IPS-NIHi11 (cell line): ENCODE measurements at places on chromosomes 16 and 17.

DNA sequence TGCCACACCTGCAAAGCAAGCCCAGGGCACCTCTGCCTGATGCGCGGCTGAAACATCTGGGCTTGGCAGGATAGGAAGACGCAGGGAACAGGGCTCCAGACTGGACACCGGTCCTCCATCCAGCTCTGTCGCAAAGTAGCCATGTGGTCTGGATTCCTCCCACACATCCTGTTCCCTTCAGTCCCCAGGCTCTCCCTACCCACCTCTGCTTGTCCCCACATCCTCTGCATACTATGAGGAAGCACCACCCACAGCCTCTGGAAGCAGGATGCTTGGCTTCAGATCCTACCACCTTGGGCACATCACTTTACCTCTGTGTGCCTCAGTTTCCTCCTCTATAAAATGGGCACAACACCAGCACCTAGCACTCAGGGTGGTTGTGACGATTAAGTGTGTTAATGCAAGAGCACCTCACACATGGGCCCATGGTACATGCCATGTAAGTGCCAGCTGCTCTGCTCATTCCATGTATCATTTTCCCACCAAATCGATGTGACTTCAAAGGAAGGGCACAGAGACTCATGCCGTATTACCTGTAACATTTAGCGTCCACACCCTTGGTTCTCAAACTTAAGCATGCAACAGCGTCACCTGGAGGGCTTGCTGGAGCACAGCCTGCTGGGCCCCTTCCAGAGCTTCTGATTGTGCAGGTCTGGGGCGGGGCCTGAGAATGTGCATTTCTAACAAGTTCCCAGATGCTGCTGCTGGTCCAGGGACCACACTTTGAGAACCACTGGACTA is 138.6 kb upstream of the SDK2 start:
- DNase-seq: peak; percentile 52

DNA sequence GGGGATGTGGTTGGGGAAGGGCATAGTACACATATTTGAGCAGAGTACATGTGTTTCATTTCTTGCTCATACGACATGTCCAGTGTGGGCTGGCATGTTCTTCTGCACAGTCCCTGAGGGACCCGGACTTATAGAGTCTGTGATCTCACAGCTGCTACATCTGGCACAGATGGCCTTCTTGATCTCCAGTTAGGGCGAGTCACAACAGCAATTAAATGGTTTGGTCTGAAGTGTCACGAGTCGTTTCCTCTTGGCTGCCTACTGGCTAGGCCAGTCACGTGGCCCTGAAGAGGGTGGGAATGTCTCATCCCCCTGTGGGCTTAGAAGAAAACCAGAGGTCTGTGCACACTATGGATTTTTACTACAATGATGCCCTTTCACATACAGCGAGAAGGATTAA is 443.6 kb downstream of the WWOX start:
- DNase-seq: no peak

- DNase-seq: no peak
Observed at GRCh38 chr17:34312080-34312479, 7.2 kb upstream of the CCL8 start.

GRCh38 chr17:1906662-1907101 is 76.9 kb downstream of the RPA1 start:
- no peak for DNase-seq

DNA sequence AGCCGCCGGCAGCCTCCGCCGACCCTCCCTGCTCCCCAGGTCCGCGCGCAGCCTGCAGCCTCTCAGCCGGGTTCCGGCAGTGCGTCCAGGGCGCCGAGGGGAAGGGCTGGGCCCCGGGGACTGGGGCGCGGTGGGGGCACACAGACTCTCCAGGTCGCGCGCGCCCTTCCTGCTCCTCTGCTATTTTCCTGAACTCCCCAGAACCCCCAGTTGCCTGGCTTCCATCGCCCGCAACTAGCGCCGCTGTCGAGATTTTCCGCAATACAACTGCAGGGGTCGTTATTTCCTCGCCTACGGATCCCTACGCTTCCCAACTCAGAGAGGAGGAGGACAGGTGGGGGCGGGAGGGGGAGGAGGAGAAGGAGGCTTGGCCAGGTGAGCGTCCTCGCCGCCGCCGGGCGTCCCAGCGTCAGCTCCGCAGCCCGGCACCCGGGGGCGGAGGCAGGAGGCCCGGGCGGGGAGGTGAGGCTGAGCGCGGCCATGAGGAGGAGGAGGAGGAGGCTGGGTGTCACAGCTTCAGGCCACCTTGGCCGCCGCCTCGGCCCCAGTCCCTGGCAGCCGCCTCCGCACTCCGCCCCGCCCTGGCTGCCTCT is at the start of gene CA10:
Gene CA10, minus strand, starts transcription at position 265 of the 593 bp plus-strand sequence.
- peak; percentile 73 for DNase-seq

DNA sequence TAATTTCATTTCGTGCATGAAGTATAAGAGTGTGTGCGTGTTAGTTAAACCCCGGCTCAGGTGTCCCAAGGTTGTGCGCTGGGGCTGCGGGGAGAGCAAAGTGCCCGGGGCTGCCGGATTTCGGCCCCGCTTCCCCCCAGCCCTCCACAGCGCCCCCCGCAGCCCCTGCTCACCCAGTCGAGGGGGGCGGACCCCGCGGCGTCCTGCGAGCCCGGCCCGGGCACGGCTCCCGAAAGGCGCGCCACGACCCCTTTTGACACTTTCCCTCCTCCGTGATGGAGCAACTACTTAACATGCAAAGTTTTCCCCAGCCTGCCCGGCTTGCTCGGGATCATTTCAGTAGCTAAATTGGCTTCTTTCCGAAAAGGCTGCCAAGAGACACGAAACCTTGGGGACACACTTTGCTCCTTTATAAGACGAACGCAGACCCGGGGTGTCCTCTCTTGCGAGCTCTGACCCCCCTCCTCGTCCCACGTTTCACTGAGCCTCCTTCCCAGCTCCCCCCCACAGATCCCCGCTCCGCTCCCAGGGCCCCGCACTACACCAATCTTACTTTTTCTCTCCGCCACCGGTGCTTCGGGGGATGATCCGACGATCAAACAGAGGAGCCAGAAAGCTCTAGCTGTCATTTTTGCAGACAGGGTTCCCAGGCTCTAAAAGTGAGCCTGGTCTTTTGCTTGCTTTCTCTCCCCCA is 552 bp downstream of the C17orf58 start:
- peak; percentile 53 for DNase-seq
